ENCODE measurements at places on chromosomes 7 and 10.

GRCh38 chr10:62036186-62037081 is 134.9 kb downstream of the ARID5B start:
- no peak for DNase-seq

GRCh38 chr10:64096941-64097340 is 575.7 kb downstream of the REEP3 start:
- no peak for DNase-seq

- DNase-seq: no peak
These were observed 218.3 kb upstream of the AKR1E2 start for GRCh38 chr10:4607681-4608080.

GRCh38 chr10:15052121-15052520 is 8.4 kb downstream of the OLAH start:
- DNase-seq: no peak

- peak; percentile 1 for DNase-seq
These were observed 952 bp downstream of the DIP2C start for GRCh38 chr10:688312-689120.

DNA sequence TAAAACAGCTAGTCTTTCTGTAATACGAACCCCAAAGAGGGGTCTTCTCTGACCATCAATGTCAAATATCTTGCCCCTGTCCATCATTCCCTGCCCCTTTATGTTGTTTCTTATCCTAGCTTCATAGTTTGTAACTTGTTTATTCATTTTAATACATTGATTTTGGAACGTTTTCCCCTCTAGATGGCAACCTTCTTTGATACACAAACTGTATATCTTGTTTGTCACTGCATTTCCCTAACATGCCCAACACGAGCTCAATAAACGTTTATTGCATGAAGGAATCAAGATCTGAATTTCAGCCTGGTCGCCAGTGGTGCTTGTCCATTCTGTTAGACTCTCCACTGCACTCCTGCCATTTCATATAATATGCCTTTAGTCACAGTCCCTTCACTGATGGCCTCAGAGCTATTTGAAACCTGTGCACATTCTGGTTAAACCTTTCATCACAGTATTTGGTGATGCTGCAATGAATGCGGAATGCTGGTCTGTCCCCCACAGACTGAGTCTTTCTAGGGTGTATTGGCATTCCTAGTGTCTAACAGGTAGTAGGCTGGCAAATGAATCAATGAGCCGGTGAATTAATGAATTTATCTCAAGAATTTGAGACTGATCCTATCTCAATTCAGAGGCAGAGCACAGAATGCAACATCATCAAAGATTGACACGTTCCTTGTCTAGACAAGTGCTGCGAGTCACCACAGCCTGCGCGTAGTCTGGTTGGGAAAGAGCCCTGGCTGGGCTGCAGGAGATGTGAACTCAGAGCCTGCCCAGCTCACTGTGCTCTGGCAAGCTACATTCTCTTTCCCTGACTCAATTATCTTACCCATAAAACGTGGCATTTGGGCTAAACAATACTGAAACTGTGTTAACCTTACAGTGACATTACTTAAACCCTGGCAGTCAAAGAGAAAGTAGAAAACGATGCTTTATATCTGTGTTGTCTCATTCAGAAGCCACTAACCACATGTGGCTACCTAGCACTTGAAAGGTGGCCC is 55.2 kb upstream of the FRMD4A start:
- peak; percentile 61 for DNase-seq

DNA sequence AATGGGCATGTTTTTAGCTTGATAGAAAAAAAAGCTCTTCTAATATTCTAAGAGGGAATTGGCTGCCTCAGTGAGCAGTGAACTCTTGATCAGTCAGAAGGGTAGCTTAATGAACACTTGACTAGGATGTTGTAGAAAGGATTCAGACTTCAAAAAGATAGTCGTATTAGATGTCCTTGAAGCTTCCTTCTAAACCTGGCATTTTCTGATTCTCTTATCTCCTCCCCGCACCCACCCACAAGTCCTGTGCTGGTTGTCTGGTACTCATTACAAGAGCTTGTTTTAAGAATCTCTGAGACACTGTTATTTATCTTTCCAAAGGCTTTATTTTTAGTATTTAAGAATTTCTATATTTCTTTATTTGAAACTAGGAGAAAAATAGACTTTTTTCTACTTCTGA is 7.4 kb upstream of the SMIM30 start:
- DNase-seq: no peak

GRCh38 chr10:95260909-95261552 is 29.8 kb downstream of the PDLIM1 start:
- peak; percentile 56 for DNase-seq

- no peak for DNase-seq
These were observed 61.3 kb downstream of the TMEM209 start for GRCh38 chr7:130143986-130144311.

- DNase-seq: peak; percentile 79
These were observed 4.9 kb downstream of the DKK1 start for GRCh38 chr10:52318822-52319464.

DNA sequence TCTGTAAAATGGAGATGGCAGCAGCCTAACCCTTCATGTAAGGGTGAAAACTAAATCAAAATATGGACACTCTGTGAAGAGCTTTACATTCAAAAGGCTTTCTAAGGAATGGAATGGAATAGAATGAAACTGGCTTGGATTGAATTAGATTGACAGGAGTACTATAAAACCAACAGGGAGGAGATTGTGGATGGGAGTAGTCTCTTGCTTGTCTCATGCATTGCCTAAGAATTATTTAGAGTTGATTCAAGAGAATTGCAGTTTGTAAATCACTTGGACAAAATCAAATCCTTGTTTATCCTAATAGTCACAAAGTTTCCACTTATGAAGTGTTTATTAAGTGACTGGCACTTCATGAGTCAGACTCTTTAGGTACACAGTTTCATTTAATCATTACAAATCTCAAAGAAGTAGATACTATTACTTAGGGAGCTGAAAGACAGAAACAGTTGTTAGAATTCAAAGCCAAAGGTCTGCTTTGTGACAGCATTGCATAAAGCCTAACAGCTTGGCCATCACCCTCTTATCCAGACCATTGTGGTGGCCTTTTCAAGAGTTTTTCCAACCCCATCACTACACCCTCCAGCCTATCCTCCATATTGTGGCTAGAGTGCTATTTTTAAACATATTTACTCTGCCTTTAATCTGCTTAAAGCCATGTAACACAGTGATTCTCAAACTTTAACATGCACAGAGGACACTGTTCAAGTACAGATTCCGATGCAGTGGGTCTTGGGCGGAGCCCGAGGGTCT is 91.9 kb upstream of the GHITM start:
- no peak for DNase-seq

- no peak for DNase-seq
These were observed 148.7 kb upstream of the GPR26 start for GRCh38 chr10:123517426-123517825.

GRCh38 chr10:116740971-116741370 is 1.4 kb downstream of the HSPA12A start:
- peak; percentile 14 for DNase-seq

GRCh38 chr10:77313066-77313750 is 324.4 kb downstream of the KCNMA1 start:
- no peak for DNase-seq

DNA sequence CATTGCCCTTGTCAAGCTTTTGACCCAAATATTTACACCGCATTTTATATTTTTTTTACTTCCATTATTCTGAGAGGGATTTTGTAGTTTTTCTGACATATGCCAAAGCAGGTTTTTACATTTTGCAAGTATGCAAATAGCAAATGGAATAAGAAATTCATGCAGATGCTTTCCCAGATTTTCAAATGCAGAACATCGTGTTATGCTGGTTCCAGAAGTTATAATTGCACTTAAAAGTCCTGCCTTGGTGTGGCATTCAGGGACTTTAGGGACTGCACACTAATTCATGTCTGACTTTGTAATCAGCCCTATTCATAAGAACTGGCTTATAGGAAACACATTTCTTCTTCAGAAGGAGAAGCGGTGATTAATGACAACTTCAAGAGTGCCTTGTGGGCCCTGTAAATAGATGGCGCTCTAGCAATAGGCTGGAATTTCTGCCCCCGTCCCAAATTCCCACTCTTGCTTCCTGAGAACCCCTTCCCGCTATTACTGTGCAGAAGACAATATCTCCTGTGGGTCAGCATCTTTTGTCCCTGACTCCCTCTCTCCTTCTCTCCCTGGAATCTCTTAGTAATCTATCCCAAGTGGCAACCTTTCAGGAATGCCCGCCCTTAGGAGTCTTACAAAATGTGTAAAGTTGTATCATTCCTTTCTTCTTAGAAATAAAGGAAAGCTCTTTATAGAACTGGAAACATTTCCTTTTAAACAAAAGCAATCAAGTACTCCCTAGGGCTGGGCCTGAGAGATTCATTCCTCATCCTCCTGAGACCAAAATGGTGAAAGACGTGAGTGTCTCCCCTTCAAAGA is 264.0 kb downstream of the INHBA start:
- no peak for DNase-seq

GRCh38 chr10:32410569-32410968 is 35.4 kb upstream of the CCDC7 start:
- DNase-seq: no peak

DNA sequence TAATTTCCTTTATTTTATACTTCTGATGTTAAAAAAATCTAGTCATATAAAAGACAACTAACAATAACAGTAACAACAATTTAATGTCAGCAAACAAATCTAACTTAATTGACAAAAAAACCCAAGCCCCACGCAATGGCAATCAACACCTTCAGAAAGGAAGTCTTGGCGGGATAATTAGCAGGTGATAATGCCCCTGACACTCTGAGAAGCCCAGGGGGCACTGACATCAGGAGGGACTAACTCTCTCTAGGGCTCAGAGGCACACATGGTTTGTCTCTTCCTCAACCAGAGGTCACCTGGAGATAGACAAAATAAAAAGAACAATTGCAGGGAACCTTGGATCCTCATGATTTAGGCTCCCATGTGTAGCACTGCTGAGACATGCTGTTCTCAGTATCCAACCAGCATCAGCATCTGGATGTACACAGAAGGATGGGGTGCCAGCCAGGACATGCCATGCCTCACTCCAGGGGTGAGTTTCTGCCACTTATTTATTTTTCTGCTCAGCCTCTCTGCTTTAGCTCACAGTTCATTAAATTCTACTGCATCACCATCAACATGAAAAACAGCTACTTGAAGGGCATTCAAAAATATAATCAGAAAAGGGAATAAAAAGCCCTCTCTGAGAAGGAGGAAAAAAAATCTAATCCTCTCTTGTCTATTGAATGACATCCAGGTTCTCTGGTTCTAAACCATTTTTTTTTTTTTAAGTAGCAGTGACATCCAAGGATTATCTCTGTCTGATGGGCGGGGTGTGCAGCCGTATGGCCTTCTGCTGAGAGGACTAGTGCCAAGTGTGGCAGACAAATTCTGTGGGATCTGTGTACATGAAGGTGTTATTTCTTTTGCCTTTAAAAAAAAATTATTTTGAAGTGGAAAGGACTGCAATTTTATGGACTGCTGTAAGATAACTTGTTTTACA is 96.3 kb downstream of the ATXN7L1 start:
- no peak for DNase-seq

- no peak for DNase-seq
These were observed 74.2 kb downstream of the RAB18 start for GRCh38 chr10:27578316-27578715.

Measured in kidney glomerular epithelial cell (primary cell).